ENCODE measurements at places on chromosomes 7 and 10.

- DNase-seq, result no peak
These were observed 13.5 kb upstream of the MGAM2 start for GRCh38 chr7:142098004-142098403.

GRCh38 chr7:70833726-70834125 lies 298.2 kb upstream of the GALNT17 start:
- DNase-seq, result no peak

- no peak for DNase-seq
These were observed 367.6 kb downstream of the HGF start for GRCh38 chr7:81402227-81402626.

DNA sequence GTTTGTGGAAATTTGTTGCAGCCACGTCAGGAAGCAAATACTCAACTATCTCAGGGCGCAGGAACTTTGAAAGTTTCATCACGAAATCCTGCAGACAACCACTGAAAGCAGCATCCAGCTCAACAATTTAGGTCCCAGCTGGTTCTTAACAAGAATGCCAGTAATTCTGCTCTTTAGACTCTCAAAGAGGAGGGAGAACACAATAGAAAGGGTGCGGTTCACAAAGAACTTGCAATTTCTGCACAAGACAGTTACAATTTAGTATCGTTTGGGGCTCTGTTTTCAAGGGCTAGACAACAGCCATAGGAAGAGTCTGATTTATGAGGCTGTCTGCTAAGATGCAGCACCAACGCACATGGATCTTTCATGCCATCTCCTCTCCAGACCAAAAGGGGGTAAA lies 223.1 kb downstream of the FGFR2 start:
- no peak for DNase-seq

- no peak for DNase-seq
These were observed 10.2 kb upstream of the NRP1 start for GRCh38 chr10:33344676-33345075.

DNA sequence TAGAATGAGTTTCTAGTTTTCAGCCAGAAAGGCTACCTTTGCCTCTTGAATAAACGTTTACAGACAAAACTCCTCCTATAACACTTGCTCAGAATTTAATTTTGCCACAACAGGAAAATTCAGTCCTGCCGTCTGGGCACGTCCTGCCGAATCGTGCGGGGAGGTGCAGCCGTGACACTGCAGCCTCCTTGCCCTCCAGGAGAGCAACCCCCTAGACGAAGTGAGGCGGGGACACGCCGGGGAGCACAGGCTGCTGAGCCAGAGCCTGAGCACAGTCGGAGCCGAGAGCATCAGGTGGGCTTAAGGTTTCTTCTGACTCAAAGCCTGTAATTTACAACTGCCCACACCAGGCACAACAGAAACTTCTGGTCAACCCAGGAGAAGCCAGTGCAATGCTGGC lies 102.3 kb downstream of the DYNC2I1 start:
- DNase-seq, result no peak

GRCh38 chr7:119918185-119918584 lies 354.8 kb upstream of the KCND2 start:
- no peak for DNase-seq

GRCh38 chr7:117092785-117093184 lies 139.5 kb downstream of the ST7 start:
- DNase-seq, result no peak

- DNase-seq, result peak; percentile 48
These were observed 25.1 kb upstream of the GHRHR start for GRCh38 chr7:30938435-30939316.

DNA sequence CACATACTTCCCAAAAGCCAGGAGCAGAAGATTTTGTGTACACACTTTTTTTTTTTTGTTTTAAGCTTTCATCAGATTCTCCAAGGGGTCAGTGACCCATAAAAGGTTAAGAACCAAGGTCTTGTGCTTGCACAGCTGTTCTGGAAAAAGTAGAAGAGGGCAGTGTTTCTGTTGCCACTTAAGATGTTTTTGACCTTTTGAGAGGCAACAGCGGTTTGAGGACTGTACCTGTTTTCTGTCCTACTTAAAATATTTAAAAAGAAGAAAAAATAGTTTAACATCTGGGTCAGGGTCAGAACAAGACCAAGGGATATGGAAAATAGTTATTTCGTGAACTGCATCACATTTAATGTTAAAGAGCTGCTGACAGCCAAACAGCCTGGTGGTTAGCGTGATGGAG lies 32.9 kb downstream of the AUTS2 start:
- no peak for DNase-seq

DNA sequence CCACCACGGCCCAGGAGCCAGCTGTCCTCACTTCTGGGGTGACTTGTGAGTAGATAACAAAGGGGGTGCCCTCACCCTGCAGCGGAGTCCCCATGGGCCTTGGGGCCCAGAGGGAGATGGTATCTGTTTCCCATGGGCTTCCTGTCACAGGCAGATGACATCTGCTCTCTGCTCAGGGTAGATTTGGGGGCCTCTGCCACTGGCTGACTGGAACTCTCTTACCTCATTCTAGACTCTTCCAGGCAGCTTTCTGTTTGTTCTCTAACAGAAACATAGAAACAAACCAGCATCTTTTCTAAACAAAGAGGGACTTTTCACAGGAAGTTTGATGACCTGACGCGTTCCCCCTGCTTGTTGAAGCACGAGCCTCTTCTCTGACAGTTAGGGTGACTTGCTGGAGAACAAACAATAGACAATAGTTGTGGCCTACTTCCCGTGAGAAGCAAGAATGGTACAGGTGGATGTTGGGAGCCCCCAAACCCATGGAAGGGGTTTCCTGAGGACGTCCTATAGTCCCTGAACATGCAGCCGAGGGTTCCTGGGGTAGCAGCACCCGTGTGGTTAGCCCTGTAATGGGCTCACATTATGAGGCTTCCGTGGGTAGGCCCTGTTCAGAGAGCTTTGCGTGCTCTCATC lies 61.6 kb downstream of the GRK5 start:
- no peak for DNase-seq

- DNase-seq, result no peak
These were observed 106.7 kb downstream of the CUX1 start for GRCh38 chr7:101924171-101924570.

DNA sequence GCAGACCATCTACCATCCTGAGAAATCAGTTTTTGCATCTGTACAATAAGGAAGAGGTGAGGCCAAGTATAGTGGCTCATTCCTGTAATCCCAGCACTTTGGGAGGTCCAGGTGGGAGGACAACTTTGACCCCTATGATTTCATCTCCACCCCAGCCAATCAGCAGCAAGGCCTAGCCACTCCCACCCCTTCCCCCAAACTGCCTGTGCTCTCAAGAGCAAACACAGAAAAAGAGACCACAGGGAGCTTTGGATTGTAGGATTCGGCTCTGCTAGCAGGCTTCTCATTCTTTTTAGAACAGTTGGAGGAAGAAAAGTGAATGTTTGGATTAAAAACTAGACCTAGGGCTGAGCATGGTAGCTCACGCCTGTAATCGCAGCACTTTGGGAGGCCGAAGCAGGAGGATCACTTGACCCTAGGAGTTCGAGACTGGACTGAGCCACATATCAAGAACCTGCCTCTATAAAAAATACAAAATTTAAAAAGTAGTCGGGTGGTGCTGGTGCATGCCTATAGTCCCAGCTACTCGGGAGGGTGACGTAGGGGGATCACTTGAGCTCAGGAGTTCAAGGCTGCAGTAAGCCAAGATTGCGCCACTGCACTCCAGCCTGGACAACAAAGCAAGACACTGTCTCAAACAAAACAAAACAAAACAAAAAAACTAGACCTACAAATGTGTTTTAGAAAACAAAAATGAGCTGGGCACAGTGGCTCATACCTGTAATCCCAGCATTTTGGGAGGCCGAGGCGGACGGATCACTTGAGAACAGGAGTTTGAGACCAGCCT lies 25.1 kb upstream of the PROSER2 start:
- DNase-seq, result no peak

GRCh38 chr7:85041605-85042216 lies 145.1 kb downstream of the SEMA3D start:
- no peak for DNase-seq

DNA sequence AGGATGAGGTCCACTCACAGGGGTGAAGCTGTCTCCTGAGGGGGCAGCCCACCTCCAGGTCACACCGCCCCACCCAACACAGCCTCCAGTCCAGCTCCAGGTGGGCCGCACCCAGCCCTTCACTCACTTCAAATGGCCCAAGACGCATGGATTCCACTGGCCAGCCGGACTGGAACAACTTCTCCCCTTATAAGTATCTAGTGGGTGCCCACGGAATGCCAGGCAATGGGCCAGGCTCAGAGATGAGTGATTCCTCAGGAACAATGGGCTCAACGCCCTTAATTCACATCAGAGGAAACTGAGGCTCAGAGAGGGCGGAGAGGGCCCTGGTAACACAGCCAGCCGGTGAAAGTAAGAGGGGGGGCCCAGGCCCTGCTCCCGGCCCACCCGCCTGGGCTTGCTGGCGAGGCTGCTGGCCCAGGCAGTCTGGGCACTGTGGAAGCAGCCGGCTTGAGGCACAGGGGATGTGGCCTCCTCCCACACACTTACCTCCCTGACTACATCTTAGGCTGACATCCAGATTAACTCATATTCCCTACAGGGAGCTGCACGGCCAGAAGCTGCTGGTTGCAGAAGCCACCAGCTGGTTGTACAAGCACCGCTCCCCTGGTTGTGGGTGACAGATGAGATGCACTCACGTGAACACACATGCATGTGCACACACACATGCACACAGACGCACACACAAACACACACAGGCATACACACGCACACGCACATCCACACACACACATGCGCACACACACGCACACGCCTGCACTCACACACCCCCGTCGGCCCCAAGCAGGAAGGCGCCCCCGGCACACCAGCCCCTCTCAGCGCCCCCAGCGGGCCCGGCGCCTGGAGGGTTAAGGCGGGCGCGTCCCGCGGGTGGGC lies 1.0 kb upstream of the FAM20C start:
- DNase-seq, result no peak

- DNase-seq, result no peak
These were observed 10.6 kb upstream of the PLEKHA1 start for GRCh38 chr10:122363722-122364463.

DNA sequence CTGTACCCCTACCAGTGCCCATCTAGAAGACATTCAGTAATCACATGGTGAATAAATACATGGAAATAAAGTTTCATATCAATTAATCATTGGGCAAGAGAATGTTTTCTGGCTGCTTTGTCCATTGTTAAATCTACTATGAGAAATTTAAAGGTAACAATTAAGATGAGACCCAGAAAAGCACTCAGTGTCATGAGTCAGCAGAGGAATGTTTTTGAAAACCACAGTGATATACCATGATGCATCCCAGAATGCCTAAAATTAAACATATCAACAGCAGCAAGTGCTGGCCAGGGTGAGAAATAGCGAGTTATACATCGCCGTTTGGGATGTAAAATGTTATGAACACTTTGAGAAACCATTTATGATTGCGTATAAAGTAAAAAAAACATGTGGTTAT lies 825.3 kb upstream of the C7orf33 start:
- DNase-seq, result no peak

GRCh38 chr7:22154143-22154529 lies 202.8 kb downstream of the RAPGEF5 start:
- no peak for DNase-seq

DNA sequence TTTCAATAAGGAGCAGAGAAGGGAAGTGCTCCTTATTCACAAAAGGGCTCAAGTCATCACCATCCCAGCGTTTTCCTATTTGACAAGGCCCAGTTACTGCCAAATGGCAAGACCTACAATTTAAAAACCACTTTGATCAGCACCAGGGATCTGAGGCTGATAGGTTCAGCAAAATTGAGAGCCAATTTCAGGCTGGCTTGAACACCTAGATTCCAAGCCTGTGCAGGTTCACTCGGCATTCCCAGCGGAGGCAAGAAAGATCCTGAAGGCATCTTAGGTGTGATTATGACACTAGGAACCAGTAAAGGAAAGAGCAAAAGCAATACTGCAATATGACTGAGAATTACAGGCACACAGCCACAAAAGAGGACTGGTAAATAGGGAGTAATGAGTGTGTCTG lies 441.4 kb downstream of the CALN1 start:
- no peak for DNase-seq

DNA sequence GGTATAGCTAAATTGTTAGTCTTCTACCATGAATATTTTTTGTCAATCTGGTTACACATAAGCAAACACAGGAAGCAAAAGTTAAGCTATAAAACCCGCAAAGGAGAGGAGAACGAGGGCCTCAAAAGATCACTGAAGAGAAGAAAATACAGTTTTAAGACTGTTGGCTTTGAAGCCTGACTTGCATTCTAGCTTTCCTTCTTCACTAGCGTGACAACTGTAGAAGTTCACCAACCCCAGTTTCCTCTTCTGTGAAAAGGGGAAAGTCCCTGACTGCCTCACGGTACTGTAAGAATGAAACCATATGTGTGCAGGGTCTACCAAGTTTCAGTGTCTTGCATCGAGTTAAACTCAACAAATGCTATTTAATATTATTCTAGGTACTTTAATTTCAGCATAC lies 7.5 kb upstream of the LRRN3 start:
- no peak for DNase-seq
